ENCODE measurements at places on chromosomes 5 and 9.

DNA sequence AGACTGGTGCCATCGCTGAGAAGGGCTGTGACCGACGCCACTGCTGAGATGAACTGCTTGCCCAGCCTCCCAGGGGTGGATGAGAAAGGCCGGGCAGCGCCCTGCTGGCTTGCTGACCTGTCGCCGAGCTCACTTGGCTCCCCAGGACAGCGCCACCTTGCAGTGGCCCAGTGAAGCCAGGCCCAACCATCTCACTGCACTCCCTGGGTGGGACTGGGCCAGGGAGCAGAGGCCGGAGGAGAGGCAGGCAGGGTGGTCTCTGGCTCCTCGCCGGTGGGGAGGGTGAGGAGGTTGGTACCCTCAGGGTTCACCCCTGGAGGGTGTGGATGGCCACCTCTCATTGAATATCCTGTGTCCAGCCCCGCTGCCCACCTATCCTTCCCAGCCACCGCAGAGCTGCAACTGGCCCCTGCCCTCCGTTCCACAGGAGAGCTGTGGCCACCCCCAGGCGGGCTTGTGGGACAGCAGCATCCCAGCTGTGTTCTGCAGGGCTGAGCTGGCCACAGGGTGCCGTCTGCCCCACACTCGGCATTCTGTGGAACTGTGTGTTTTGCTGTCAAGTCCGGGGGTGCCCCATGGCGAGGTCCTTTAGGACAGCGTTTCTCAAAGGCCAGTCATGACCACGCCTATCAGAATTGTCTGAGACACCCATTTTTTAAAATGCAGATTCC, 41.0 kb upstream of the FCN2 start:
- DNase-seq, result no peak

DNA sequence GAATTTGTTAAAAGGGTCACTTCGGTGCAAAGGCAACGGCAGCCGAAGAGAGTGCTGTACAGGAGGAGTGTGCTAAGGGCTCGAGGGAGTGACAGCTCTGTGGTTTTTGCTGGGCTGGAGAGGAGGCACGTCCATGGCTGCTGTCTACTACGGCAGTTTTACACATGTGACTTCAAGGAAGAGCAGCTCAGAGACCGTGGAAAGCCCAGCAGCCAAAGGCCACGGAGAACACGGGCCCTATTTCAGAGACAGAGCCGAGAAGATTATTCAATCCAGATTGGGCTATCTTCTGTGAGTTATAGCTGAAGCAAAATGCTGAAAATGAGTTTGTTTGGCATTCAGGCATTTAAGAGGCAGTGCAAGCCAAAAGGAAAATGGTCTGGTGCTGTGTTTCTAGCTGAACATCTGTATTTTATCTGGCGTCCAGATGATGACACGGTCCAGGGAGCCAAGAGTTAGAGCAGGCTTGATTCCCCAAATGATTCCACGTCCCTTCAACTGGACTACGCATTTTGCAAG, 96.4 kb downstream of the RFK start:
- DNase-seq, result no peak

DNA sequence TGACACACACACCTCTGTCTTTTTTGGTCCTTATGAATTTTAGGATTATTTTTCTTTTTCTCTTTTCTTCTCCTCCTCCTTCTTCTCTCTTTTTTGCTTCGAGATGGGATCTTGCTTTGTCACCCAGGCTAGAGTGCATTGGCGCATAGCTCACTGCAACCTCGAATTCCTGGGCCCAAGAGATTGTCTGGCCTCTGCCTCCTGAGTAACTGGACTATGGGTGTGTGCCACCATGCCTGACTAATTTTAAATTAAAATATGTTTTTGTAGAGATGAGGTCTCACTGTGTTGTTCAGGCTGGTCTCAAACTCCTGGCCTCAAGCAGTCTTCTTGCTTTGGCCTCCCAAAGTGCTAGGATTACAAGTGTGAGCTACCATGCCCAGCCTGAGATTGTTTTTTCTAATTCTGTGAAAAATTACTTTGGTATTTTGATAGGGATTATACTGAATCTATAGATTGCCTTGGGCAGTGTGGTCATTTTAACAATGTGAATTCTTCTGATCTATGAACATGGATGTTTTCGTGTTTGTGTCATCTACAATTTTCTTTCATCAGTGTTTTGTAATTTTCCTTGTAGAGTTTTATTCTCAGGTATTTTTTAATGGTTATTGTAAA, 7.7 kb downstream of the AHRR start:
- no peak for DNase-seq

GRCh38 chr5:42745426-42745825, 11.2 kb upstream of the CCDC152 start:
- peak; percentile 10 for DNase-seq

- peak; percentile 13 for DNase-seq
These were observed 103.7 kb downstream of the SIL1 start for GRCh38 chr5:139094154-139095131.

DNA sequence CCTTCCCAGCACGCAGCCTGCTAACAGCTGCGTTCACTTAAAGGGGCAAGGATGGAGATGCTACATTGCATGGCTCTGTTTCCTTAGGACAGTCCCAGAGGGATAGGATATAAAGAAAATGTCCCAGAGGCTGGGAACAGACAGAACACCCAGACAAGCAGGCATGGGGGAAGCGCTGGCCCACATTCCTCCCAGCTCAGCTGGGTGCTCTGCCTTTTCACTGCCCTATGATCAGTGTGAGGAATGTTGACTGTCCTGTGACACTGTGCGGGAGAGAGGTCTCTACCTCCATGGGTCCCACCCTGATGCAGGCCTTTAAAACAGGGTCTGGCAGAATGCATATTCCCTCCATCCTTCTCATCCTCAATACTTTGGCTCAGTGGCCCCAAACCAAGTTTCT, 459.4 kb upstream of the DMAC1 start:
- no peak for DNase-seq

DNA sequence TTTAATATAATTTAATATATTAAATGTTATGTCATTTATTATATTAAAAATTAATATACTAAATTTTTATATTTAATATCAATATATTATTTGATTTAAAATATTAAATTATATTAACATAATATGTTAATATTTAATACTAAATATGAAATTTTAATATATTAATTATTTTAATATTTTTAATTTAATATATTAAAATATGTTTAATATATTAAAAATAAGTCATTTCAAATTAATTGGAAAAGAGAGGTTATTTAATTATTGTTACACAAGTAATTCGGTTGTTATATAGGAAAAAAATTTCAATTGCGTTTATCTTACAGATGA, 114.2 kb downstream of the LIFR start:
- DNase-seq, result no peak

GRCh38 chr5:164346785-164347630, 841.6 kb downstream of the MAT2B start:
- no peak for DNase-seq

GRCh38 chr5:98519571-98519970, 253.9 kb upstream of the RGMB start:
- DNase-seq, result peak; percentile 13

DNA sequence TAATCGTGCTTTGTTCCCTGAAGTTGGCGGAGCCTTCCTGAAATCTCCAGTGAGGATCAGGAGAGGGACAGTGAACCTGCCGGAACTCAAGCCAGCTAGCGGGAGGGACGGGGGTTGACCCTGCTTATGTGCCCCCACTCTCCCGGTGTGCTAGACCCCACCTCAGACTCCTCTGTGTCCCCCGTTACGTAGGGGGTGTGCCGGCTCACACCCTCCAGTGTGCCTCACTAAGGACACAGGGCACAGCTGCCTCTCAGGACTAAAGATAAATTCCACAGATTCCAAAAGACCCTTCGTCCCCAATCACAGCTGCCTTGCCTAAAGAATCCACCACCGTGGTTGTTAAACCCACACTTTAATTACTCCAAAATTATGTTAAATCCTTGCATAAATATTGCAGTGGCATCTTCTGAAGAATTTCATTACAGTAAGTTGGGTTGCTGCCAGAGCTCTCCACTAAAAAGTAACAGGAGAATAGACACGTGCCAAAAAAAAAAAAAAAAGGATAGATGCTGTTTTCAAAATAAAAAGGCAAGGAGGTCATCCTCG, 73.7 kb downstream of the GTF3C4 start:
- peak; percentile 33 for DNase-seq

DNA sequence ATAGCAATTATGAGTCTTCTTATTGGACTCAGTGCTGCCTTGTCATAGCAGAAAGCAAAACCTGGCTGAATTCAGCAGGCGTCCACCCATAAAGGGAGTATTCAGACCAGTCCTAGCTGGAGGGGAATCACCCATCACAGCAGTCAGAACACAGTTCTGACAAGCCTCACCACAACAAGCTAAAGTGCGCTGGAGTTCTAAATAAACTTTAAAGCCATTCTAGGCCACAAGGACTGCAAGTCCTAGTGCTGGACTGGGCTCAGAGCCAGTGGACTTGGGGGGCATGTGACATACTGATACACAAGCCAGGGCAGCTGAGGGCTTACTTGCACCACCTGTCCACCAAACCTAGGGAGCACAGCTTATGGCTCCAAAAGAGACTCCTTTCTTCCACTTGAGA, 115.3 kb upstream of the PCSK5 start:
- DNase-seq, result no peak

DNA sequence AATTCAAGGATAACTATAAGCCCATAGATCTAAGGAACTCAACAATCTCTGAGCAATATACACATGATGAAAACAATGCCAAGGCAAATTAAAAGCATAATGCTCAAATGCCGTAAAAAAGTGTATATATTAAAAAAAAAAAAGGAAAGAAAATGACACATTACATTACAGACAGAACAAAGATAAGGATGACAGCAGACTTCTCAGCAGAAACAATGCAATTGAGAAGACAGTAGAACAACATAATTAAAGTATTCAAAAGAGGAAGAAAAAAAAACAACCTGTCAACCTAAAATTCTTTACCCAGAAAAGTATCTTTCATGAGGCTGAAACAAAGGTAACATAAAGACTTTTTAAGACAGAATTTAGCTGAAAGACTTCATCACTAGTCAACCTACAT, 591.7 kb downstream of the ZNF608 start:
- DNase-seq, result no peak

- no peak for DNase-seq
These were observed 161.2 kb downstream of the ZNF462 start for GRCh38 chr9:107024193-107024592.

GRCh38 chr5:112106878-112107277, 312.2 kb downstream of the EPB41L4A start:
- no peak for DNase-seq

- no peak for DNase-seq
These were observed 45.1 kb downstream of the ERMP1 start for GRCh38 chr9:5787759-5788302.

DNA sequence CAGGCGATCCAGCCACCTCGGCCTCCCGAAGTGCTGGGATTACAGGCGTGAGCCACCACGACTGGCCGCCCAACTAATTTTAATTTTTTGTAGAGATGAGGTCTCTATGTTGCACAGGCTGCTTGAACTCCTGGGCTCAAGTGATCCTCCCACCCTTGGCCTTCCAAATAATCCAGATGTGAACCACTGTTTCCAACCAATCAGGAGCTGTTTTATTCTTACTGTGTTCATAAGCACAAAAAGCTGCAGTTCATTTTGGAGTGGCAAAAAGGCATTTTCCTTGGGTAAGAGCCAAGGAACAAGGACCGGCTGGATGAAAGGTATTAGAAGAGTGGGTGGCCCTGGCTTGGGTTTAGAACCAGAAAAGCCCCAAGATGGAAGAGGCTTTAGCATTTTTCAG, 5.2 kb upstream of the SLC27A4 start:
- DNase-seq, result no peak
